ENCODE measurements at places on chromosomes 7 and 10.

DNA sequence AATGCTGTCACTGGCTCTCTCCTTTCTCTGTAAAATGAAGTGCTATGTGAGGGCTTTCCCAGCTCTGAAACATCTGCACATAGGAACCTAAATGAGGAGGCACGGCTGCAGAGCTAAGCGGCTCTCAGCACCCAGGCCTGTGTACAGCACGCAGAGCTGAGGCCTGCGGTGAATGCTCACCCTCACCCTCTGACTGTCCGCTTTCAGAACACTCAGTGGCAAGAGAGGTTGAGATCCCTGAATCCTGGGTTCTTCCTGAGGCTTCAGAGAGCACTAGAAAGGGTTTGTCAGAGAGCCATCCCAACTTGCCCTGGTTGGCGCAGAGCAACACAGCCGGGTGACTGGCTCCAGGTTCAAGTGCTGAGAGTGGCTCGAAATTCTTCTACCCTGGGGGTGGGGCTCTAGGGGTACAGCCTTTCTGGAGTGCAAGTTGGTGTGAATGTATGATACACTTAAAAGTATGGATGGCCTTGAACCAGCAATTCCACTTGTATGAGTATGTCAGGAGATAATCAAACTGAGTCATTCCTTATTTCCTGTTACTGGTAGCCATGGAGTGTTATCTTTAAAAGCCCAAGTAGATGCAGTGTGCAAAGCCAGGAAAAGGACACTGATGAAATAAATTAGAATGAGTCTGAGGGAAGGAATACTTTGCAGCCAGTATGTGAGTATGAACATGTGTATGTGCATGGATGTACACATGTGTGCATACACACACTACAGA, 1.7 kb upstream of the CCDC201 start:
- peak; percentile 81 for DNase-seq

GRCh38 chr10:83724471-83725241, 414.7 kb upstream of the GHITM start:
- no peak for DNase-seq

GRCh38 chr10:124898471-124898870, 43.5 kb upstream of the ZRANB1 start:
- DNase-seq, result no peak

DNA sequence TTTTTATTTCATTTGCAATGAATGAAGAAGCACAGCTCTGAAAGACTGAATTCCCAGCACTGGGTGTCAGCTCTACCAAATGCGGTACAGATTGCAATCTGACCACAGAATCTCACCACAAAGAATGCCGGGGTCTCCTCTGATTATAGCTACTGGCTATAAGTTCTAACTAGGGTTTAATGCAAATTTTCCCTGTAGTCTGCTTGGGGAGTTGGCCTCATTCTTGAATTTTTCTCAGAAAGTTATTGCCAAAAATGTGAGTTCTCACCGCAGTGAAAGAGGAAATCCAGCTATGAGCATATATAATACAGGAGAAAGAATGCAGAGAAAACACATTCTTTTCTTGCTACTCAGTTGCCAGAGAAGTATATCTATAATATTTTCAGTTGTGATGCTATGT, 1255.7 kb upstream of the LRRTM3 start:
- DNase-seq, result no peak

GRCh38 chr10:116150606-116151005, 122.4 kb downstream of the GFRA1 start:
- no peak for DNase-seq

GRCh38 chr7:106617860-106618259, 43.1 kb downstream of the CCDC71L start:
- DNase-seq, result no peak

DNA sequence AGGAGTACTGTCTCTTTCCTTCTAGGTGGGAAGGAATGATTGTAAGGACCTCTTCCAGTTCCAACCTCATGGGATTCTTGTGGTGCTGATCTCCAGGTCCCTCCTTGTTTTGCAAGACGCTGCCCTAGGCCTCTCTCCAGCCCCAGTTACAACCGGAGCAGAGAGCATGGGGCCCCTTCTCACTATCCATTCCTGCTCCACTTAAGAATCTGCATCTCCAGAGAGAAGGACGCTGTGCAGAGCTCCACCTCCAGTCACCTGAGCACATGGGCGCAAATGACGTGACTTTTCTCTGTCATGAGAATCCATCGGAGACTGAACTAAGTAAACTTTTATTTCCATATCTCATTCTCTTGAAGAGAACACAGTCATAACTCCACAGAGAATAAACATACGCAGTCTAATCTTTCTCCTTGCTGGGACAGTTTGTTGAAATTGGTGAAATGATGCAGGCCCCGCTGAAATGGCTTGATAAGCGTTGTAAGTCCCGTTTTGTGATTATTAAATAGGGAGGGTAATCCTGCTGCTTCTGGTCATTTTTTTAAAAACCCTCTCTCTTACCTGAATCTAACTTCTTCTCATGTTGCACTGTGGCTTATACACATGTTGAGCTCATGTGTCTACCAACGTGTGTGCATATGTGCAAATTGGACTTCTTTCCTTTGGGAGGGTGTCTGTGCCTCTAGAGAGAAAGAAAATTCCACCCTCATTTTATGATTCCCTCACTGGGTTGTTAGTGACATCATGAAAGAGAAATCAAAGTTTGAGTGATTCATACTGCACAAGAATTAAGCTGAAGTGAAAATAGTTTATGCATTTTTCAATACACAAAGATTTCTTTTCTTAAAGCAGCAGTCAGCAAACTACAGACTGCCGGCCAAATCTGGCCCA, 133.2 kb upstream of the TBX20 start:
- DNase-seq, result no peak

DNA sequence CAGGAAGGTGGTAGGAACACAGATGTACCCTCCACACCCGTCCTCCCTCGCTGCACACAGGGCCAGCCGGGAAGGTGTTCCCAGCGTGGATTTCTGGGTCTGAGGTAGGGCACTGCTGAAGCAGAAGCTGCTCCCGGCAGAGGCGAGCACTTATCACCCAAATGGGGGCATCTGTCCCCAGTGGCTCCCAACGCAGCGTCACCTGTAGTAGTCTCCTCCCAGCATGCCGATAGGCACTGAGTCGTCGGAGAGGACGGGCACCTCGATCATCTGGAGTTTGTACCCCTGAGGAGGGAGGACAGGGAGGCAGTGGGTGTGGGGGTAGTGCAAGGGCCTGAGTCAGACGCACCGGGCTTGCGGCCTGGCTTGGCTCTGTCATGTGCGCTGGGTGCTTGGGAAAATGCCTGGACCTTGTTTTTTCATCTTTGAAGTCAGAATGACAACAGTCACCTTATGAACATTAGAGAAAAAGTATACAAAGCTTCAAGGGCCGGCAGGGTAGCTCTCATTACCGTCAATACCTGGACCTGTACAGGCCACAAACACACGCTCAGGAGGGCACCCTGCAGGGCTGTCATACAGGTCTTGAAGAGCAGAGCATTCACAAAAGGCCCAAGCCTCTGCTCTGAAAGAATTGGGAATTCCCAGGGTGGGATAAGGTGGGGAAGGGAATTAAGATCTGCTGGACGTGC, 3.1 kb upstream of the PYROXD2 start:
- no peak for DNase-seq

- no peak for DNase-seq
Observed at GRCh38 chr10:77016855-77017254, 620.8 kb downstream of the KCNMA1 start.

GRCh38 chr7:142025896-142026295, 30.2 kb downstream of the MGAM start:
- no peak for DNase-seq

- no peak for DNase-seq
Observed at GRCh38 chr7:148218603-148219002, 372.0 kb upstream of the C7orf33 start.

All from SW 1271 (cell line).